Stimulated activated CD8-positive, alpha-beta memory T cell treated with anti-CD3 and anti-CD28 coated beads, Interleukin-7, amount 100 ng/mL, for 1 hour (primary cell): ENCODE measurements at places on chromosomes 4 and X.

DNA sequence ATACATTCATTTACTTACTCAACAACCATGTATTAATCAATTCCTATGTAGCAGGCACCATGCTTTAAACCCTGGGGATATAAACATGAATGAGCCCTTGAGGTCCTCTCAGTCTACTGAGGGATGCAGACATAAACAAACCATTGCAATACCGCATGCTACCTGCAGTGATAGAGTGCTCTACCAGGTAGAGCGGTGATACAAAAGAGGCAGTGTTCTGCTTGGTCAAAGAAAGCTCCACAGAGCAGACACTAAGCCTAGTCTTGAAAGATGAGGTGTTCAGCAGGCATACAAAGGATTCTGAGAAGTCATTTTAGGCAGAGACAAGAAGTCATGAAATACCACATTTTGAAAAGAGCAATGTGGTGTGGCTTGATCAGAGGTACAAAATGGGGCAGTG is 26.9 kb upstream of the AMOT start:
- no peak for DNase-seq

GRCh38 chr4:106659371-106659770 is 290.8 kb upstream of the GIMD1 start:
- DNase-seq: no peak

DNA sequence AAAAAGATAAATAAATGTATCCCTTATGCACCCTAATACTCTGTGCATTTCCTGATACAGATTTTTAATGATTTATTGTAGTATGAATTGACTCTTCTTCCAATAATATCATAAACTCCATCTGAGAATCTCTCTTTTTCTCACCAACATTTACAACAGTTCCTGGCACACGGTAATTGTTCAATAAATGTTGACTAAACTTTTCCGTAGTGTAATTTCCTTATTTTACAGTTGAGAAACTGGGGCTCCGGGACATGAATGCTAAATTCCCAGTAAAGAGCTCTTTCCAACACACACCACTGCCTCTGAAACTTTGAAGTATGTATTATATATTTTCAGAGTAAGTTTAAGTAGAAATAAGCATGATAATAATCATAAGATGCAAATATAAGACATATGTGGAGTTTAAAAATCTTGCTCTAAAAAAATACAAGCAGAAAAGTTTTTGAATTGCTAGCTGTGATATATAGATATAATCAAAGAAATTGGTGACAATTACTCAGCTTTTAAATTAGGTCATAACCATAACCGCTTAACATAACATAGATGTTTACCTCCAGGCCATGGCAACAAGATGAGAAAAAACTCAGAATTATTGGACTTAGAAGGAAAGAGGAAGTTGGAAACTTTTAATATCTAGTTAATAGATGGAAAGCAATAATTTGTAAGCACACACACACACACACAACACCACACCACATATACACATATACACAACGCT is 28.2 kb upstream of the ANTXR2 start:
- no peak for DNase-seq

- no peak for DNase-seq
These were observed 99.2 kb upstream of the TENM3 start for GRCh38 chr4:182143822-182144625.

DNA sequence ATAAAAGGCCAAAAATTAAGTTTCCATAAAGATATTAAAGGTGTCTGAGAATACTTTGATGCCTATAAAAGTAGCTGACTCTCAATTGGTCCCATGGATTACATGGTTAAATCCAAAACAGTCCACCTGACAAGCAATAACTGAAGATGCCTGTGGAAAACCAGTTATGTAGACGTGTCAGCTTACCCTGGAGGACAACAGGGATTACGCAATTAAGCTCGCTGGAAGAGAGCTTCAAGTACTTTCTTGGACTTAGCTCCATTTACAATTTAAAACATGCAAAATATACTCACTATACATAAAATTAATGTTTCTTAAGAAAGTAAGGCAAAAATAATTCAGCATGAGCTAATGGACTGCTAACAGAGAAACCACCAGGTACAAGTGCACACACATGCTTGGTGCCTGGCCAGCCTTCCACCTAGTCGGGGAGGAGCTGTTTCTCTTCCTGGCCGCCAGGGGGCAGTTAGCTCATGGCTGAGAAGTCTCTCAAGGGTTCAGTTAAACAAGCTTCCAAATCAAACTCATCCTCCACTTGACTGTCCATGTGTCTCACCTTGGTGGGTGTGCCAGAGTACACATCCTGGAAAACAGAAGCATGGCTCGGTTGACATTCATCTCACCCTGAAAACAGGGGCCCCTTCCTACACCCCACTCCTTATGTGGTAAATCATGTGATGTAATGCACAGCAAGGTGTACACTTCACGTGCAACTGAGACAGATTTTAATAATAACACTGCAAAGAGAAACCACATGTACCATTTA is 9.2 kb upstream of the FAM53A start:
- peak; percentile 54 for DNase-seq

DNA sequence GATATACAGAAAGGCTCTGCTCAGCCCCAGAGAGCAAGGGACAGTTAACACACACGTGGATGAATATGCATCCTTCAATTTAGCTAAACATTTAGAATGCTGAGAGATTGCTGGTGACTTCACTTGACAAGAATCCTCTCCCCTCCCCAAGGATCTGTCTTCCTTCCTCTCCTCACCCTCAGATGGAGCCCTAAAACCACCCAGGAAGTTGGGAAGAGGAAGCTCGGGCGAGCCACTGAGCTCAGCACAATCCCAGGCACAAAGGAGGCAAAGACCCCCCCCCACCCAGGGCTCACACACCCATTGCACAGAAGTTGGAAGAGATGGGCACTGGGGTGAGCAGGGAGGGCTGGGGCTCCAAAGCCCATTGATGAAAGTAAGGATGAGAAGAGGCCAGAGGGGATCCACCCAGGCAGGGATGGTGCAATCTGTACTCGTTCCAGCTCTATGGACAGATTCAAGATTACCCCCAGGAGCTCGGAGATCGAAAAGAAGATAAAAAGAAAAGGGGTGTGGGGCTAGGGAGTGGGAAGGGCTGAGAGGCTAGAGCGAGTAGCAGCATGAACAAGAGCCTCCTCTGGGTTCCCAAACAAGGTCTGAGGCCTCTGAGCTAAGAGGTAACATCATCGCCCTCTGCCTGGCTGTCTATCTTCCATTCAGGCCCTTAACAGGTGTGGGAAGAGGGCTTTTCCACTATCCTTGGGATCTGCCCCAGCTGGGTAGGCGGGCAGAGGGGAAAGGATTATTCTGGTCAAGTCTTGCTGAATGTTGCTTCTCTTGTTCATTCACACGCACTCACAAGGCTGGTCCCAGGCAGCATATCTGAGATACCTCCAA is 1.2 kb downstream of the TFE3 start:
- DNase-seq: no peak

DNA sequence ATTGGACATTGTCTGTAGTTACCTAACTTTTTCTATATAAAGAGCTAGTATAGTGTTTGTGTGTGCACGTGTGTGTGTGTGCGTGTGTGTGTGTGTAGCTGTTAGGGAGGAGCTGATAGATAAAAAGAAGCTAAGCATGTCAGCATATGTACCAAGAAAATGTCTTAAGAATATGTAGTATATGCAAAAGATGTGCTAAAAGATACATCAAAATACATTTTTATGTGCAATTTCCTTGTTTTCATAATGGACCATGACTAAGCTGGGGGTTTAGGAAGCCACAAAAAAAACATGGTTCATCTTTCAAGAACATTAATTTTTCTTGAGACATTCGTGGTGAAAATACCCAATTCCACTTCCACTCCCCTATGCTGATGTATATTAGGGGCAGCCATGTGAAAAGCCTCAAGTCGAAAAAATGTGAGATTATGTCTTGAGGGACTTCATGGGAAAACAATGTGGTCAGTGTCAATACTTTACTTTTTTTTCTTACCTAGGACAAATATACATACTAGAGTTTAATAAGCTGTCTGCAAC is 1599.7 kb downstream of the ARAP2 start:
- no peak for DNase-seq

- DNase-seq: no peak
These were observed 6.4 kb downstream of the USP11 start for GRCh38 chrX:47239199-47239598.

DNA sequence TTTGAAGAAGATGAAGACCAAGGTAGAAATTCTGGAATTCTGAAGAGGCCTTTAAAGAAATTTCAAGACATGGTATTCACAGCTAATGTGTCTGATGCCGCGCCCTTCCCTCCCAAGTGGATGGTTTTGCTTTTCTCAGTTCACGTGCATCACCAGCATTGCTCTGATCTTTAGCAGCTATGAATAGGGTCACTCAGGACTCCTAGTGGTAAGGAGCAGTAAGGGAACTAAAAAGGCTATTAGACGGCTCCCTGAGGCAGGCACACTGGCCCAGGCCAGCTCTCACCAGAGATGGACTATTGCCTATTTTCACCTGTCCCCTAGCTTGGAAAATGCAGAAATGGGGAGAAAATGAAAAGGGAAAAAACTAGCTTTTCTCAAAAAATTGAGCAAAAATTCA is 447.5 kb upstream of the RASGEF1B start:
- no peak for DNase-seq

- no peak for DNase-seq
These were observed 140.6 kb downstream of the GPM6A start for GRCh38 chr4:175671491-175671934.

DNA sequence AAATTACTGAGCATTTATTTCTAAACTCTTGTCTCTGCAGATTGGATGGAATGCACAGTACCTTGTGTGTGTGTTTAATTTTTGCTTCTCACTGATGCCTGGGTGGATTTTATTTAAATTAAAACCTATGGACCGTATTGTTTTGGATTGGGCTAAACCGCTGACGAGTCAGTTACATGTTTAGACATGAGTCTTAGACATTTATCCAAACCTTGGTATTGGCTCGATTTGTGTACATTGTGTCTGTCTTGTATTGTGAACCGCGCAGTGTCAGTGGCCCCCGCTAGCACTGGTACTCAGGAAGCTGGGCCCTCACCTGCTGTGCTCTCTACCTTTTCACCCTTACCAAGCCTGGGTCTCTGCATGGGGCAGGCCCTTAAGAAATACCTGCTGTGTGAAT is 40.8 kb upstream of the TADA2B start:
- DNase-seq: no peak

DNA sequence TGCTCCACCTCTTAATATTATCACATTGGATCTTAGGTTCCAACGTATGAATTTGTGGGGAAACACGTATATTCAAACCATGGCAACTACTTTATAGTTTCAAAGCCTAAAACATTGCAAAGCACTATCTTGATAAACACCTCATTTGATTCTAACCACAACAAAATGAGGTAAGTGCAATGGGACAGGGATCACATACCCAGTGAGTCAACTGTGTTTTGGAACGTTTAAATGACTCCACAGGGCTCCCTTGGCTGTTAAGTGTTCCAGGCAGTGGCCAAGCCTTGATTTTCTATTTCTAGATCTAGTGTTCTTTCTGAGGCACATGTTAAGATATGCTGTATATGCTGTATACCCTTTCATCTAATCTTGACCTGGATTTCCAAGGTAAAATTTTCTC is 54.5 kb upstream of the C1QTNF7 start:
- no peak for DNase-seq

GRCh38 chr4:77745792-77746191 is 73.4 kb downstream of the CNOT6L start:
- DNase-seq: no peak

GRCh38 chr4:14827111-14827510 is 175.2 kb upstream of the CPEB2 start:
- no peak for DNase-seq

- no peak for DNase-seq
These were observed 159.2 kb downstream of the CPEB2 start for GRCh38 chr4:15161439-15161838.

- no peak for DNase-seq
These were observed 221.3 kb downstream of the ANTXR2 start for GRCh38 chr4:79851625-79852304.

DNA sequence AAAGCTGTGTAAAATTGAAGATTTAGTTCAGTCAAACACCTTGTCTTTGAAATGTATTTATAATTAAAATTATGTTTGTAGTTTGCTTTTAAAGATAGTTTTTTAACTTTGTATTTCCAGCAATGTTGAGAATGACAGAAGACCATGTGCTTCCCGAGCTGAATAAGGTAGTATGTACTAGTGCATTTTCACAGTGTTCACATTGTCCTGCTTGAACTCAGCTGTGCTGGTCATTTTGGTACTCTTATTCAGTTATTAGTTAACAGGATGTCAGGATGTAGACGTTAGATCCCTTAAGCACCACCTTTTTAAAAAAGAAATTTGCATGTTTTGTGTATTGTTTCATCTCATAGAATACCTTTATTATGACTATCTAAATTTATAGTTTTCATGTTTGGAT is 28.4 kb downstream of the ANAPC4 start:
- no peak for DNase-seq

GRCh38 chrX:71091263-71091662 is 4.4 kb upstream of the FOXO4 start:
- no peak for DNase-seq
